AG04450 (cell line): ENCODE measurements at places on chromosomes 7 and 10. TPM values are rescaled to one million over a fixed set of nuclear protein-coding genes. Genes with fewer than 3 reads are reported as not detected.

DNA sequence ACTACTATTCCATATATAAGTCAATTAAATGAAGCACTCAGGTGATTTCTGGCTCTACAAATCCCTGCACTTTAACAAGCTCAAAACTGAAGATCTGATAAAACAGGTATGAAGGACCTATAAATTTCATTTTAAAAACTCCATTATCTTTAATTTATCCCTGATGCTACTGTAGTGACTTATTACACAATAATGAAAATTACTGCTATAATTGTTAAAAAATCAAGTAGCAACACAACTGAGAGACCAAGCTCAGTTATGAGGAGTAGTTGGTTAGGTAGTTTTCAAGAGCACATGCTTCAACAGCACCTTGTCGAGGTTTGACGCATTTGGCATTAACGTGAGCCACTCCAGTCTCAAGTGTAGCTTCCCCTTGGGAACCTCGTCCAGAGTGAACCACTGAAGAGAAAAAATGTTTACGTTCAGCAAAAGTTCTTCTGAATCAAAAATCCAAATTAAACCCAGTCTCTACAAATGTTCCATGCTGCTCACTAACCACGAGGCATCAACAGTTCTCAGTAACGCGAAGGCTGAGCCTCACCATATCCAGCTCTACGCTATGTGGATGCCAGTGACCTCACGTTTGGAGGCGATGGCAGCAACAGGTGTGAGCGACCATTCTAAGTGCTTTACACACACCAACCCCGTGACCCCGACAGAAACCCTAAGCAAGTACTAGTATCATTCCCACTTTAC is 55.3 kb upstream of the NCAPG2 start:
- no peak for DNase-seq

DNA sequence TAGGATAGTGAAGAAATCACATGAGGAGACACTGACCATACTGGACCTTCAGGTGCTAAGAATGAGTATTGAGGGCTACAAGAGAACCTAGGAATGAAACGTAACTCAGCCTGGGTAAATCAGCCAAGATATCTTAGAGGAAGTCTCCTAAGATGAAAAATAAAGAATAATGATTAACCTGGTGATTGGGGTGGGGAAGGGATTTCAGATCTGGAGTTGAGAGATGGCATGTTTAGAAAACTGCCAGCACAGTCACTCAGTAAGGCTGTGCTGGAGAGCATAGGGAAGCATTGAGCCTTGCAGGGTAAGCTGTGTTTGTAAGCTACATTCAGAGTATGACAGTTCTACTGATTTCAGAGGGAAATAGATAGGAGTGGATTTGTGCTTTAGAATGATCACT is 1.9 kb upstream of the MALRD1 start:
- DNase-seq, result no peak

DNA sequence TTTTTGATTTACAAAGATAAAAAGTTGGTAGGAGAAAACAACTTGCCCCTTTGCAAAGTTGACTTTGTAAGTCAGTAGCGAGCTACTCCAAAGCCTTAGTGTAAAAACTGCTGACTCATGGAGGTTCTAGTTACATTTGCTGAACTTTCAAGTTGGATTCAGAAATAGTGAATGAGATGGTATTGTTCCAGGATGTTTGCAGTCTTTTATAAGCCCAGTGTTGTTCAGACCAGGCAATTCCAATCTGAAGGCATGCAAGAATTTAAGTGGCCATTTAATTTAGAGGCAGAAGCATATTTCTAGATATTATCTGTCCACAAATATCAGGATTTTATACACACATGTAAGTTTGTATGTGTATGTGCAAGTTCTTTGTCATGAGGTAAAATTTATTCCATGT is 21.6 kb downstream of the TES start:
- DNase-seq, result no peak

Gene STRIP2
- 1.3 and 1.7 TPM in 2 replicates for polyA plus RNA-seq

Gene ZNRF2
- polyA plus RNA-seq, result 0.56 and 0.74 TPM in 2 replicates

Gene FAM221A
- 3.1 and 3.5 TPM in 2 replicates for polyA plus RNA-seq

Gene SAMD9
- 5.2 and 9.0 TPM in 2 replicates for polyA plus RNA-seq

Gene OSBPL3
- 33.3 and 37.8 TPM in 2 replicates for polyA plus RNA-seq
